CD4-positive, alpha-beta T cell treated with Interleukin-12 subunit alpha and Interleukin-12 subunit beta, for 1 hour (primary cell): ENCODE measurements at places on chromosomes 12 and 14.

DNA sequence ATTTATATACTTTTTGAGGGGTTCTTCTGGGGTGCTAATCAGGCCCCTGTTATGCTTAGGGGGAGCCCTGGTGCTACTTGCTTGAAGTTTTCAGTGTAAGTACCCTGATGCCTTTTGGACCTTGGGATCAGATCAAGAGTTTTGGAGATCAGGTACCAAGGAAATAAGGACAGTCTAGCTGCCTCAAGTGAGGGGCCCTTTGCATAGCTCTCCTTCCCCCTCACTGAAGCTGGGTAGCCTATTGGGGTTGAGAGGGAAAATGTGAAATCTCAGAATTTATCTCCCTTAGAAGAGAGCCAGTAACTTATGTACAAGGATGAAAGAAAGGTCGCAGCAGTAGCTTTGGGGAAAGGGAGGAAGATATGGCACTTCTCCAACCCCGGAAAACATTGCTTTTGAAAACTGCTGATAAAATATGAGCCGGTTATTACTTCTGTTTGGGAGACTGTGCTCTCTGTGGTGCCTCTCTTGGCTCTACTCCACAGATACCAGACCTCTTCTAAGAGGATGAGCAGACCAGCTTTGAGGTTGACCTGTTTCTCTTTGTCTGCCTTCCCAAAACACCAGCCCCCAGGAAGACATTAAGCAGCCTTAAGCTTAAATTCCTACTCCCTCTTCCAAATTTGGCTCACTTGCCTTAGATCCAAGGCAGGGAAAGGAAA is 8.8 kb upstream of the AMHR2 start:
- DNase-seq = no peak

DNA sequence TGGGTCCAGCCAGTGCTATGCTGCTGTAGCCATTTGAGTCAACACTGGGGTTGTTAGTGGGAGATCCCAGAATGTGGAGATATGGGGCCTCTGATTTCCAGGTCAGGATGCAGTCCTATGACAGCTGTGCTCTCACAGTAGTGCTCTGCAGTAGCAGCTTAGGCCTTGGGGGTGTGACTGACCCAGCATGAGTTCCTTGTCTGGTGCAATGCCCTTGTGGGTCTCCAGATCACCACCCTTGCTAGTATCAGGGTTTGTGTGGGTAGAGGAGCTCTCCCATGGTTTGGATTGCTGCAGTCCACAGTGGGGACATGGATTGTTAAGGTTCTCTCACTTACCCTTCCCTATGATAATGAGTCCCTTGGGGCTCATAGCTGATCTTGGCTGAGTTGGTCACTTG is 113.7 kb downstream of the RAD51B start:
- no peak for DNase-seq

DNA sequence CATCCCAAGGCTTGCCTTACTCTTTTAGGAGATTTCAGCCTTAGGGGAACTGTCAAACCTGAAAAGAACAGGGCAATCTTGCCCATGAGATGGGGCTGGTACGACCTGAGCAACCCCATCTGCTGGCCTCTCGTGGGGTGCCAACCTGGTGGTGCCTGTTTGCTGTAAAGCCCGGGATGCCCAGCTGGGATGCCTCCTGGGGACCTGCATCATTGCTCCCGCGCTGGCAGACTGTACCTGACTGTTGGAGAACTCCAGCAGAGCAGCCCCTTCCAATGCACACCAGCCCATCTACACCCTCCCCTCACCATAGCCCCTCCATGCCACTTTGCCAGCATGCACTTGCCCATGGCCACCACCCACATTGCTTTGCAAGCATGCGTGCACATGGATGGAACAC is 335.7 kb downstream of the RPS29 start:
- DNase-seq = no peak

DNA sequence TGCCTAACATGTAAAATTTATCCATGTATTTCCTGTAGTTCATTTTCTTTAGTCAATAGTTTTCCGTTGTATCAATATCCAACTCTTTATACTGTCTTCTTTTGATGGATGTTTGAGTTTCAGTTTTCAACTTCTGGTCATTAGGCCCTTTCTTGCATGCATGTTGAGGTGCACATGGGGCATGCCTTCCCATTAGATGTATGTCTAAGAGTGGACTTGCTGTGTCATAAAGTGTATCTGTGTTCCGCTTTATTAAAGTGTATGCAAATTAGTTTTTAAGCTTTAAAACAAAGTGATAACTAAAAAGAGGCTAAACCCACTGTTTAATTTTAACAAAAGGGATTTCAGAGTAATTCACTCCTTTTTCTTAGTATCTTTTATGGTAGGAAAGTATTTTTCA is 441.1 kb downstream of the PCNX1 start:
- no peak for DNase-seq

DNA sequence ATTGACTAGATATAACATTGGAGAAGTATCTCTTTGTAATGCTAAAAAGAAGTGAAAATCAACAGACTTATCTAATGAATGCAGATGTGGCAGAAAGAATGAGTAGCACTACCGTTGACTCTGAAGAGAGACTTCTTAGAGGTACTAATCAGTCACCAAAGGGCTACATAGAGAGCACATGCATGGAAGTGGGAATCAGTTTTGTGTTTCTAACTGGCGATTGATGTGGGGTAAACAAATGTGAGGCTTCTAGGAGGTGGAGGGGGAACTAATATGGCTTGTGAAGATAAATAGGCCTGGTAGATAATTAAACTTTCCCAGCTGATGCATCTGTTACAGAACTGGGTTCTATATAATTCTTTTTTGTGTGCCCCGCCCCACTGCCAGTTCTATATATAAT is 10.5 kb downstream of the COCH start:
- DNase-seq = no peak

DNA sequence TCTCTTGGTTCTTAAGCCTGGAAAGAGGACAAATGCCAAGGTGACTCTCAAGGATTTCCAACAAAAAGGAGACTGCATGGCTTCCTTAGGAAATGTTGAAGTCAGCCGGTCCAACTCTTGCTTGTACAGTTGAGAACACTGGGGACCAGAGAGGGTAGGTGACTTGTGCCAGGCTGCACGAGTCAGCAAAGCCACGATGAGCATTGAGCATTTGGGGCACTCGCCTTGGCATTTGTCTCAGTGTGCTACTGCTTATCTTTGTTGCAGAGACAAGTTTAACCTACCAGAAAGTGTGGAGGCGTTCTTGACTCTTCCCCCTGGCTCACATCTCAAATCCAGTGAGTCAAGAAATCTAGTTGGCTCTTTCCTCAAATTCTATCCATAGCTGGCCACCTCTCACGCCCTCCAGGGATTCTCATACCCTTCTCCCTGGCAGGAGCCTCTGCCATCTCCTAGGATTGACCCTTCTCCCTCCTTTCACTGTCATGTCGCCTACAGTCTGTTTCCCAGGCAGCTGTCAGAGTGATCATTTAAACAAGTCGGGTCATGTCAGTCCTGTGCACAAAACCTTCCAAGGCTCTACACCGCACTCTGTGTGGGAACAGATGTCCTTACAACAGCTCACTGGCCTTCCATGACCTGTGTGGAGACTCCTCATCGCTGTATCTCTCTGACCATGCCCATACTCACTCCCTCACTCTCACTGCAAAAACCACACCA is 17.2 kb upstream of the KRT83 start:
- no peak for DNase-seq

DNA sequence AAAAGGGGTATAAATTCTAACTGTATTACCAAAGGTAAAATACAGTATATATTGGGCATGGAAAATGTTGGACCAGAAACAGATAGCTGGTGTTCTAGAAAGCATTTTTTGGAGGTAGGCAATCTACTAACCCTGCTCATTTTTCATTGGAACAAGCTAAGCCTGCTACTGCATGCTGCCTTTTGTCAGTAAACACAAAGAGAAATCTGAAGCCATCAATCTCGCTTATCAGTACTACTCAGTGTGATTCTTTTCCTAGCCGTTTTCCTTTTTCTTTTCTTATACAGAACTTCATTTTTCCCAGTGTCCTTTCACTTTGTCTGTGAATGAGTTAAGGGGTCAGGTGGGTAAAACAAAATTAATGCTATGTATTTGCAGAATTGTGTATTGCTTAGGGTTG is 312.3 kb downstream of the NPAS3 start:
- DNase-seq = no peak

DNA sequence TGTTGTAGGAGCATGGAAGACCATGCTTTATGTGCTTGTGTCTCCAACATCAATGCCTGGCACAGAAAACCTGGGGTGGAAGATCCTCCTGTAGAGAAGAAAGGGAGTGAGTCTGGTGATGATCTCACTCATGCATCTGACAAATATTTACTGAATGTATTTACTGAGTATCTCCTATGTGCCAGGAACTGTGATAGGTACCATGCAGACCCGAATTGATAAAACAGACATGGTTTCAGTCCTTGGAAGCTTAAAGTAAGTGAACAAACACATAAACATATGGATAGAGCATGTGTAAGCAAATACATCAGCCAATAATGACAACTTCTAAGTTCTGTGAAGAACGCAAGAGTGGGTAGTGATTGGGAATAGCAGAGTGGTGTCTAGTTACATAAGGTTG is 117.0 kb upstream of the CCDC198 start:
- no peak for DNase-seq
